ENCODE measurements at places on chromosomes 11 and 22.

DNA sequence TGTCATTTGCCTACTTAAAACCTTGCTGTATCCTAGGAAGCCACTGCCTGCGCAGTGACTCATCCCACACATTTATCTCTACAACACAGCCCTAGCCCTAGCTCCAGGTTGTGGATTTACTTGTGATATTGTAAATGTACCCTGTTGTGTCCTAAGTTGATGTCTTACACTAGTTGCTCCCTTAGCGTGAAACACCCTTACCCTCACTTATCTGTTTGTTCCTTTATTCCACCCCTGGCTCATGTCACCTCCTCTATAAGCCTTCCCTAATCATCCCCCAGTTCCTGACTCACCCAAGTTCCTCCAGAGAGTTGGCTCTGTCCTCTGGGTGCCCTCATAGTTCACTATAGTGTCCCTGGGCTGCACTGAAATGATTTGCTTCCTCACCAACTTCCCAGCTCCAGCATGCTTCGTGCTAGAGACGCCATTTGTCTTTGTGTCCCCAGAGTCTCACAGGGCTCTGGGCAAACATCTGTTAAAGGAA is 431.8 kb upstream of the FAT3 start:
- no peak for DNase-seq

DNA sequence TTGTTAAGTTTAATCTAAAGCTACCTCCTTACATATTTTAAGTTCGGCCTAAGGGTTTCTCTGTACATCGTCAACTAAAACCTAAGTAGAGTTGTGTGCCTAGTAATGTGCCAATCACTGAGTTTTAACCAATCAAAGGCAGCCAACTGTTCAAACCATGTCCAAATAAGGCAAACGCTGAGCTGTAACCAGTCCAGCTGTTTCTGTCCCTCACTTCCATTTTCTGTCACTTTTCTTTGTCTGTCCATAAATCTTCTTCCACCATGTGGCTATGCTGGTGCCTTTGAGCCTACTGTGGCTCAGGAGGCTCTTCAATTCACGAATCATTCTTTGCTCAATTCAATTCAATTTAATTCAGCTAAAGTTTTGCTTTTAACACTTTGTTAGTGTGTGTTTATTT is 13.9 kb upstream of the ATXN10 start:
- DNase-seq = no peak

- DNase-seq = no peak
Measured at GRCh38 chr11:127003260-127003981, 2.9 kb upstream of the KIRREL3 start.

DNA sequence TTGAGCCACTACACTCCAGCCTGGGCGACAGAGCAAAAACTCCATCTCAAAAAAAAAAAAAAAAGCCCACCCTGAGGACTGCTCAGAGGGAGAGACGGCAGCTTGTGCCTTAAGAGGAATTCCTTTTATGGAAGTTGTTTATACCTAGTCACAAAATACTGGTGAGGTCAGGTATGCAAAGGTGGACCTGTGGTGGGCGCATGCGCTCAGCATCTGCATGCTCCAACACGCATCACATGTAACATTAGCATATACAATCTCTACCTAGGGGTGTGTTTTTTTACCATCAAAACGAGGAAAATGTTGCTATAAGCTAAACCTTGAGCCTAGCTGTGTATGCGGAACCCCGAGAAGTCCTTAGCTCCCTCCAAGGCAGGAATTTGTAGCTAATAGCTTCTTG is 6.8 kb upstream of the SART1 start:
- no peak for DNase-seq

- DNase-seq = no peak
Measured at GRCh38 chr11:73201888-73202780, 15.9 kb upstream of the P2RY2 start.
